Suppressor macrophage treated with lipopolysaccharide for 4 hours (primary cell): ENCODE measurements at places on chromosomes 2 and 18.

DNA sequence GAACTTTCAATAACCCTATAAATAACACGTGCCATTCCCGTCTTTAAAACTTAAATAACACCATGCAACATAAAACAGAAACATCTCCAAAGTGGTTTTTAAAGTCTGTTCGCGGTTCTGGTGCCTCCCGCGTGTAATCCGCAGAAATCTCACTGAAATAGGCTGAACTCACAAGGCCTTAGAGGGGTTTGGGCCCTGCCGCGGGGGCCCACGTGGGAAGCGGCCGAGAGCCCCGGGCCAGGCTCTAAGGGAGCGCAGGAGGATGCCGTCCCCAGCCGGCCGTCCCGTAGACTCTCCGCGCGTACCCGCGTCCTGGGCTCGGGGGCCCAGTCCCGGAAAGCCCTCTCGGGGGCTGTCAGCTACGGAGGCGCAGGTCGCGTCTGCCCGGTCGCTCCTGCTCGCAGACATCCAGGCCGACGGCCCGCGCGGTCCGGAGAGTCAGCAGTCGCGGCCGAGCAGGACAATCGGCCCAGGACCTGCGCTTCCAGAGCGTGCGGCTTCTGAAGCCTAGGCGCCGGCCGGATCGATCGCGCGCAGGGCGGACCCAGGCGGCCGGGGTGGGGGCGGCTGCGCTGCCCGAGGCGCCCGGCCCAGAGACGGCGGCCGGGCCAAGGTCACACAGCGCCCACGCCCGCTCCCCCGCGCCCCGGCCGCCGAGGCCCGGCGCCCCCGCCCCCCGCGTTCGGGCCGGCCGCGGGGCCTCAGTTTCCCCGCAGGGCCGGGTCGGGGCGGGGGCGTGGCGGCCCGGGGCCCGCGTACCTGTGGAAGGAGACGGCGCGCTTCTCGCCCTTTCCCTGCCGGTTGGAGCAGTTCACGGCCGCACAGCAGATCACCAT is 558 bp downstream of the THAP4 start:
- peak; percentile 34 for DNase-seq

- DNase-seq: no peak
These were observed 62.5 kb downstream of the RRM2 start for GRCh38 chr2:10185046-10185445.

- DNase-seq: peak; percentile 70
These were observed at the start of gene POU3F3 for GRCh38 chr2:104853534-104854497. POU3F3 (plus strand) TSS chr2:104854115; CDS start chr2:104855511, 1,396 bp downstream.

DNA sequence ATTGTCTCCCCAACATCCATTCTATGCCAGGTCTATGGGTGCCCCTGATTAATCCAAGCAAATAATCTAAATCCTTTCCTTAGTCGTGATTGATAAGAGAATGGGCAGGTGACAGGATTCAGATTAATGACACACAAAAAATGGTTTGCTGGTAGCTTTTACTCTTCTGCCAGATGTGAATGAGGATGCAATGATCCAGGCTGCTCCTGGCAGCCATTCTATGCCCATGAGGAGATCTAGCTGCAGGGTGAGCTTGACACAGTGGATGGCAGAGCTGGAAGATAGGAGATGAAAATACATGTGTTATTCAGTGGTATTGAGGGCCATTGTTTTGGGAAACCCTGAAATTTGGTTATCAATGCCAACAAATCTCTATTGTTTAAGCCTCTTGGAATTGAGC is 69.7 kb downstream of the ACYP2 start:
- no peak for DNase-seq

- DNase-seq: no peak
These were observed 205.1 kb downstream of the TPGS2 start for GRCh38 chr18:36623681-36624190.

DNA sequence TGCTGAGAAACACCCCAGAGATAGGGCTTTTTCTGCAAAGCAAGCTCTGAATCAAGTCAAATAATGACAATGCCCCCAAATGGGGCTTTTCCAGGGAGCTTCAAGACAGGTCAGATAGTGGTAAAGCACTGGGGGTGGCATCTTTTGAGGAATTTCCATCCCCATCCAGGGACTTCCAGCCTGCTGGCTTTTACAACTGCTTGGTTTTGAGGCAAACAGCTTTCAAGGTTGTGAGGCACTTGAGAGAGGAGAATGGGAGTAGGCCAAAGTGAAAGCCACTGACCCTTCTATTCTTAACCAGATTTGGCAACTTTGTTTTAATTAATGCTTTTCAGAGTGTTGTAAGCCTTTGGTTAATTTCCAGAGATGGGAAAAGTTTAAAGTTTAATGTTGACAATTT is 762.0 kb upstream of the POU3F3 start:
- DNase-seq: no peak

GRCh38 chr2:5691221-5691984 is 781 bp upstream of the SOX11 start:
- no peak for DNase-seq

DNA sequence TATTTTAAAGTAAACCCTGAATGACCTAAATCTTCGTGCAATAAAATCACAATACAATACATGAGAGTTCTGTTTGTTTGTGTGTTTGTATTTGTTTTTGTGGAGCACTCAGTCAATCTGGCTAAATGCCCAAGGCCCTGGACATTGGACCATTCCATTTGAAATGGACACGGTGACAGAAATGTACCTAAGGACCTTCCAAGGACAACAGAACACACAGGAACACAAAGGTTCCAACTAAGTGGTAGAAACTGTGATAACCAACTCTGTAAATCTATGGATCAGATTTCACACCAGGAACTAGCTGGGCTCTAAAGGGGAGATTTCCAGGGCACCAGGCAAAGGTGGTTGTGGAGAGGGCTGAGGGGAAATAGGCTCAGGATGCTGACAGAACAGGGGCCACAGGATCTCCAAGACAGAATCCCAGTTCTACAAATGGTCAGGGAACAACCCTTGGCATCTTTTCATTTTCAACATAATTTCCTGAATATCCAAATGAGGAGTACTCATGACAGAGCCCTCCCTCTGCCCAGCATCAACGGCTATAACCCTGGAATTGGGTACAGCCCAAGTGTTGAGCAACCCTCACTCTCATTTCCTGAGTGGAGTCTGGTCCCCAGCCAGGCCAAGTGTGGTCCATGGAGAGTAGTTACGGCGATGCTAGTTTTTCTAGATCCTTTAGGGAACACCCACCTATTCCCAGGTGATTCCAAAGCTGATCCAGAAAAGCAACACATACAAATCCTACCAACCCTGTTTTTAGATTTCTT is 78.4 kb downstream of the NCKAP5 start:
- no peak for DNase-seq

GRCh38 chr2:52260904-52261303 is 1229.0 kb upstream of the NRXN1 start:
- DNase-seq: no peak

GRCh38 chr2:176161825-176162626 is 4.9 kb downstream of the HOXD3 start:
- DNase-seq: no peak

DNA sequence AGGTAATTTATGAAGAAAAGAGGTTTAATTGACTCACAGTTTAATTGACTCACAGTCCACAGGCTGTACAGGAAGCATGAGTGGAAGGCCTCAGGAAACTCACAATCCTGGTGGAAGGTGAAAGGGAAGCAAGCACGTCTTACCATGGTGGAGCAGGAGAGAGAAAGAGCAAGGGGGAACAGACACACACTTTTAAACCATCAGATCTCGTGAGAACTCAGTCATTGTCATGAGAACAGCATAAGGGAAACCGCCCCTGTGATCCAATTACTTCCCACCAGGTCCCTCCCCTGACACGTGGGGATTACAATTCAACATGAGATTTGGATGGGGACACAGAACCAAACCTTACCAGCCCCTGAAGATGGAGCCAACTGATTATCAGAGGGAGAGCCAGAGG is 11.2 kb upstream of the PUM2 start:
- DNase-seq: peak; percentile 53

GRCh38 chr2:159982270-159982669 is 80.1 kb downstream of the PLA2R1 start:
- DNase-seq: peak; percentile 58

DNA sequence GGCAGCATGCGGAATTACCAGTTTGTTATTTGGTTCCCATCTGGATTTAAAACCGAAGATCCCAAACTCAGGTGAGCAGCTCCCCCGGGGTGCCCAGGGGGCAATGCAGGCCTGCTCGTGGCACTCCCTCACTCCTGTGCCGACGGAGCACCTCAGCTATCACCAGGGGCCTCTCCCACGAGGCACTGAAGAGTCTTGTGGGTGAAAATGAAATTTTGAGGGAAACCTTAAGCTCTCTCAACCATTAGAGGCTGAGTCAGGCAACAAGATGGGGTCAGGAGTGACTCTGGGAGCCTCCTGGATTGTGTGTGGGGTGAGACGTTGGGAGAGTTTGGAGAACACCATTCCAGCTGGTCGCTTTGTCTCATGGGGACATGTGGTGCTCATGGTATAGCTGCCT is 189.0 kb downstream of the PRKCE start:
- no peak for DNase-seq

GRCh38 chr18:49456794-49457193 is 3.7 kb downstream of the DYM start:
- DNase-seq: no peak
